ENCODE measurements at places on chromosomes 12 and 14.
A peak's percentile ranks its signal among the peaks of the same experiment; 100 is the strongest.

GRCh38 chr12:1006255-1006654, 15.2 kb downstream of the ERC1 start:
- DNase-seq, result no peak

GRCh38 chr12:43576162-43576561, 24.2 kb upstream of the ADAMTS20 start:
- DNase-seq, result no peak

GRCh38 chr14:23605931-23606585, 27.5 kb upstream of the JPH4 start:
- peak; percentile 15 for DNase-seq

GRCh38 chr14:96754845-96755184, 42.4 kb upstream of the VRK1 start:
- DNase-seq, result no peak

DNA sequence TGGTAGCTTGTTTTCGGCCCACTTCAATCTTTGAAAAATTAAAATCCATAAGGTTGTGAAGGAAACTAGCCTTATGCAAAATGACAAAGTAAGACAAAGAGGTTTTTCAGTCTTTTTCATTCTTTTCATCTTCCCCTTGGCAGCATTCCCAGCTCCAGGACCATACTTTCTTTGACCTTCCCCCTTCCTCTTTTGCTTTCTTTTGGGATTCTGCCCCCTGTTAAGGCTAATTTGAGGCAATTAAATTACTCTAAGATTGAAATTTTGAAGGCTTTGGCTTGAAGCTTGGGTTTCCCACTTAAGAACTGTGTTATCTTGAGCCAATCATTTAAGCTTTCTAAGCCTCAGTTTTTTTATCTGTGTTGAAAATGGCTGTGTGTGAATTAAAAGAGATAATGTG, 124.9 kb downstream of the DACT1 start:
- DNase-seq, result no peak

GRCh38 chr14:103213331-103213730, 90.1 kb downstream of the TNFAIP2 start:
- no peak for DNase-seq
